NCI-H1417 treated with DMSO at 0.1 percent for 48 hours (cell line): ENCODE measurements at places on chromosomes 5 and 9.

DNA sequence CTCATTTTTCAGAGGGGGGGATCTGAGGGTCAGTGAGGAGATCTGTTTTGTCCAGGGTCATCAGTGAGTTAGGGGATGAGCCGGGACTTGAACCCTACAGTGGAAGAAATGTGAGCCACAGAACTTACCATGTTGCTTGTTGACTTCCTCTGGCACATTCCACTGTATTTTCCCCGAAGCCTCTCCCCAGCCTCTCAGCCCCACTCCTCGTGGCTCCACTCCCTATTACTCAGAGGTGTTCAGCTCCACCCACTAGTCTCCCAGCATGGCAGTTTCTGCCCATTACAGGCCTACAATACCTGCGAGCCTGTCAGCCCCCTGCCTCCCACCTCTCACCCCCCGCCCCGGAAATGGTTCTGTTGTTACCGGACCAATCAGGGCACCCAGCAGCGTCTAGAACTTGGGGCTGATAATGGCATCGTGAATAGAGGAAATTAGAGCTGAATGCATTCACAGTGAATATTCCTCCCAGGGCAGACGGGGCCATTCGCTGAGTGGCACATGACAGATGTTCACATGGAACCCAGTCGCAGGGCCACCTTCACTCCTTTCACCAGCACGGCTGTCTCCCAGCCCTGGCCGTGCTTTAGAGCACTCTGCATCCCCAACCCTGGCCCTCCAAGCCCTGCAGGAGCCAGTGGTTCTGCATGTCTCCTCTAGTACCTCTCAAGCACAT, 81.6 kb downstream of the KCNIP1 start:
- DNase-seq = no peak

- DNase-seq = no peak
Observed at GRCh38 chr5:15037247-15037908, 165.8 kb upstream of the ANKH start.

GRCh38 chr5:82513738-82514137, 235.6 kb upstream of the RPS23 start:
- DNase-seq = no peak

DNA sequence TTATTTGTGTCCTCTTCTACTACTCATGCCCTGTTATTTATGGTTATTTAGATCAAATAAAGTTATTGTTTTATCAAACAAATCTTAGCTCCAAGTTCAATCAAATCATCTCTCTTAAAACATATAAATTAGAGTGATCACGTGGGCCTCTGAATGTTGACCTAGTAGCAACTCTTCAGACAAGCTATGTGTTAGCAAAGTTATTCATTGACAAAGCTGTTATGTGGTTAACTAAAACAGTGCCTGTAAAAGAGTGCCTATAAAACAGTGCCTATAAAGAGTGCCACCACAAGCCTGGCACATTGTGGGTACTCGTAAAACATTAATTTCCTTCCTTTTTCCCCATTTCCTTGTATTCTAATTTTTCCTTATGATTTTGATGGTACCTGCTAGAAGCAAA, 421.9 kb downstream of the HCN1 start:
- no peak for DNase-seq

- no peak for DNase-seq
Observed at GRCh38 chr9:755454-756381, 85.8 kb upstream of the DMRT1 start.

GRCh38 chr5:174402222-174402812, 322.1 kb upstream of the MSX2 start:
- DNase-seq = no peak

GRCh38 chr5:72408603-72409002, 88.4 kb downstream of the PTCD2 start:
- DNase-seq = no peak

DNA sequence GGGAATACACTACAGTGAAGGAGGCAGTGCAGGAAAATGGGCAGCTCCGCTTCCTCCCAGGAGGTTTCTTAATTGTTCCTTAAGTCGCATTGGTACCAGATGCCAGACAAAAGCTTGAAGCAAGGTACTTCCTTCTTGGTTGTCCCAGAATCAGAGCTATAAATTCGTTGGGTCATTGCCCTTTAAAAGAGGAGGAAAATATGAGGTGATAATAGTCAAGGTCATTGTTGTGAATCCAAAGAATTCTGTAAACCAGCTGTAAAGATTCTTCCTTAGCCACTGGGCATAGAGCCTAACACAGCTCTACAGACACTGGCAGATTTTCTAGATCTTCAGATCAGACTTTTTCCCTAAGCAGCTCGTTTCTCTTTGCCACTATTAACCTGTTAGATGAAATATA, 444.1 kb upstream of the TLE4 start:
- DNase-seq = no peak

DNA sequence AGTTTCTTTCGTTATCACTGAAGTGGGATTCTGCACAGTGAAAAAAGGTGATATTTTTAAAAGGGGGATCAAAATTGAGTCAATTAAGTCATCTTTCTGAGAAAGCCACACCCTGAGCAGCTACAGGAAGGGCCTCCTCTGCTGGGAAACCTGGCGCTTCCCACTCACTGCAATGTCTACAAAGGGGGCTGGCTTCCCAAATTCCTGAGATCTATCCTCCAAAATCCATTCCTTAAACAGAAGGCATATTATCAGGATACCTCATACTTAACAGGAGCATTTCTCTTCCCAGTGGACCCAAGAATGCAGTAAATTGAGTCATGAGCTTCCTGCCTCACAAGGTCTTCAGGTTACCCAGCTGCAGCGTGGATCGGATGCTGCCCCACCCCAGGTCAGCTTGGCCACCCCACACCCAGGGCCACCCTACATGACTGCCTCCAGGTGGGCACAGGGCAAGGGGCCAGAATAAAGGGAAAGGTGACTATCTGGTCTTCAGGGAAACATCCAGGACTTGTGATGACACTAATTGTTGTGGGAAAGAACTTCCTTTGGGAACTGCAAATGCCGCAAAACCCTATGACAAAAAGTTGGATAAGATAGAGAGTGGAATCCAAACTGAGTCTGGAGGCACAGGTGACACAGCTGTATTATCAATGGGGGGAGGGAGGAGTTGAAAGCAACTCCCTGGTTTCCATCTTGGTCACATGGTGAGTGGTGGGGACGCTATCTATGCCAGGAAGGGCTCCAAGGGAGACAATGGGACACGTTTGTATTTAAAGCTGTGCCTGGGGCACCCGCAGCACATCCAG, 42.3 kb downstream of the ROR2 start:
- no peak for DNase-seq

GRCh38 chr5:178273665-178274541, 41.3 kb upstream of the PHYKPL start:
- DNase-seq = no peak

DNA sequence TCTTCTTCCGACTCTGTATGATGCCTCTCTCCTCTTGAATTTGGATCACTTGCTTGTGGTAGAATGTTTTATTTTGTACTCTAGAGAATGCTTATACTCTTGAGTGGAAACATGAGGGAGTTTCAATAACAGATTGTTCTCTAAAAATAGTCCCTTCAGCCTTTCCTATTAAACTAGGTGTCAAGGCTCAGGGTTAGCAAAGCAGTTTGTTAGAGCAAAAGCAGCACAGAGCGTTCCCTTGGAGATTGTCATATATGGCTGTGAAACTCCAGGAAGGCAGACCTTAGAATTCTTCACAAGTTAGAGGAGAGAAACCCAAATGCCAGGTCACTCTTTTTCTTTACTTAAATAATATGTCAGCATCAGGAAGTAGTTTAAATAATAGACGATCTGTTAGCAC, 33.0 kb downstream of the MAMDC2 start:
- DNase-seq = no peak

GRCh38 chr5:170527991-170528390, 24.2 kb downstream of the KCNIP1 start:
- DNase-seq = no peak

GRCh38 chr5:73499187-73499586, 945 bp downstream of the BTF3 start:
- DNase-seq = no peak

- DNase-seq = no peak
Observed at GRCh38 chr5:42825422-42826148, 13.9 kb upstream of the SELENOP start.

GRCh38 chr5:29162297-29162696, 2031.2 kb upstream of the CDH6 start:
- DNase-seq = peak; percentile 90

GRCh38 chr9:12815888-12816287, 41.1 kb downstream of the LURAP1L start:
- DNase-seq = no peak

- DNase-seq = no peak
Observed at GRCh38 chr5:68147659-68148058, 67.9 kb upstream of the PIK3R1 start.

- no peak for DNase-seq
Observed at GRCh38 chr9:77305622-77306400, 128.5 kb downstream of the VPS13A start.

DNA sequence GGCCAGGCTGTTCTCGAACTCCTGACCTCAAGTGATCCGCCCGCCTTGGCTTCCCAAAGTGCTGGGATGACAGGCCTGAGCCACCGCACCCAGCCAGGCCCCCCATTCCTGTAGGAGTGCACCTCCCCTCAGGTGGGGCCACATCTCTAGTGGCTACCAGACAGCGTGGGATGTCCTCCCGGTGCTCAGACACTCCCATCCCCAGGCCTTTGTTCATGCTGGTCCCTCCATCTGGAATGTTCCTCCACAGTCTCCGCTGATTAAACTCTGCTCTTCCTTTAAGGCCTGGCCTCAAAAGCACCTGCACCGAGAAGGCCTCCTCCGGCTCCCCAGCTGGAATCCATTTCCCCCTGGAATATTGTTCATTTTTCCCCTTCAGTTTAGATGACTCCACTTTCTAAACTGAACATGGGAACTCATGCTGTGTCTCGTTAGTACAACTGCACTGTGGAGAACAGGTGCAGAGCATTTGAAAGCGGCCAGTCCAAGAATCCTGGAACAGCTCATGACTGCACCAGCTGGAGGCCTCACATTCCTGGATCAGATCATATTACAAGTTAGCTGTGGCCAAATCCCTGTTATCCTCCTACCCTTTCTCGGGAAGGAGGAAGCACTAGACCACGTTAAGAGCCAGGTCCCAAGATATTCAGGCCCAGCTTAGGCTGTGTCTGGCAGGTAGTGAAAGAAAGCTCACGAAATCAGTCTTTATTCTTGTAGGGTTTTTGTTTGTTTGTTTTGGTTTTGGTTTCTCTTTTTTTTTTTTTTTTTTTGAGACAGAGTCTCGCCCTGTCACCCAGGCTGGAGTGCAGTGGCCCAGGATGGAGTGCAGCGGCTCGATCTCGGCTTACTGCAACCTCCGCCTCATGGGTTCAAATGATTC, 10.8 kb upstream of the PRRC2B start:
- peak; percentile 51 for DNase-seq

- DNase-seq = no peak
Observed at GRCh38 chr5:35694481-35694880, 76.8 kb downstream of the SPEF2 start.

DNA sequence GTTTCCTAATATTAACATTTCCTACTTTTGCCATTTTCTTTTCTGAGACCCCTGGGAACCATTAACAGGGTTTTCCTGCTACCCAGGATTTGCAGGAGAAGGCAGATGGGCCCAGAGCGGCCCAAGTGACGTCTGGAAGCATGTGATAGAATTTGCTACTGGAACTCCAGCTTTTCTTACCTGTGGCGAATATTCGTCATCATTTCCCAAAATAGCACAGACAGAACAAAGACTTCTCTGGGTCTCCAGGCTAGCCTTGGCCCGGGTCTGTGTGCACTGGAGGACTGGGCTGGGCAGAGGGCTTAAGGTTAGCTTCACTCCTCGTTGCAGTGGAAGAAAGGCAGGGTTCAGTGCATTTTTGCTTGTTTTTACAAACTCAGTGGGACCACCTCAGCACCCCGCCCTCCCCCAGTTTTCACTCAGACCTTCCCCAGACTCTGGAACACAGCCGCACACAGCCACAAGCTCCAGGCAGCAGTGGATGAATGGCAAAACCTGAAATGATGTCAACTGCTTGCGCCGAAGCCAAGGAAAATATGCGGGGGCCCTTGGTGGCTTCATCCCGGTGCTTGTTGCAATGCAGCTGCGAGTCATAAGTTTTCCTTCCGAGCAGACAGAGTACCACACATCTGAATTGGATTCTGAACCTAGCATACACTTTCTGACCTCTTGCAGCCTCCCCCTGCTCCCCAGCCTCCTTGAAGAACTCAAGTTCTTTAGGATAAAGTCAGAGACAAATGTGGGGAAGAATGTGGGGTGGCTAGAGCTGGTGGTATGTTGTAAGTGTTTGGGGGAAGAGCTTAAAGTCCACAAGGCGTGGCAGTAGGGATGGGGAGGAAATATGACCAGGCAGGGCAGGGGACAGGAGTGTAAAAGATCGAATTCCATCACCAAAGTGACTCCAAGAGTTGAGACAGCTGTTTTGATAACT, 586.0 kb downstream of the CCDC171 start:
- no peak for DNase-seq

GRCh38 chr5:111404270-111404769, 108.0 kb downstream of the STARD4 start:
- DNase-seq = no peak
